ENCODE measurements at places on chromosomes 13 and 19. TPM values are rescaled to one million over a fixed set of nuclear protein-coding genes. Genes with fewer than 3 reads are reported as not detected.

- no peak for DNase-seq
Observed at GRCh38 chr13:98688373-98688772, 64.1 kb downstream of the SLC15A1 start.

DNA sequence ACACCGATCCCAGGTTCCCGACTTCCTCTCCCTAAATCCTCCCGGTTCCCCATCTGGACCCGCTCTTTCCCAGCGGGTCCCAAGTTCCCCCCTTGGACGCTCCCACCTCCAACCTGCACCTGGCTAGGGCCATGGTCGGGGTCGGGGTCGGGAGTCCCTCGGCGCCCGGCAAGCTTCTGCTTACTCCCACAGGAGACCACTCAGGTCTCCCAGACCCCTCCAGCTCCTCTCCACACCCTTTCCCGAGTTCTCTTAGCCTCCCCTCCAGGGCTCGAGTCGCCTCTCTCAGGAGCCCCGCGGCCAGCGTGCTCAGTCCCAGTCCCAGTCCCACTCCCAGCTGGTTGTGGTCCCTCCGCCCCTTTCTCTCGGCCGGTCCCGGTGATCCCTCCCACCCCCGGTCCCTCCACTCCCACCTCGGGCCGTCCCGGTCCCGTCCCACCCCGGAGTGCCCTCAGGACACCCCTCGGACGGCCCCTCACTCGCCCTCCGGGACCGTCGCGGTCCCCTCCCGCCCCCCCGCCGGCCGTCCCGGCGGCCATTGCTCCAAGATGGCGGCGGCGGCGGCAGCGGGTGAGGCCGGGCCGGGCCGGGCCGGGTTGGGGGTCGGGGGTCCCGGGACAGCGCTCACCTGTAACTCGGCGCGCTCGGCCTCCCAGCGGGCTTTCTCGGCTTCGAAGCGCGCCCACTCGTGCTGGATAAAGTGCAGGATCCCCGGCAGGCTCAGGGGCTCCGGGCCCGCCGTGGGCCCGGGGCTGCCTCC, at the start of gene FKRP:
FKRP (plus strand) TSS at position 537 of the 760 bp plus-strand sequence. CDS start 9,394 bp downstream, outside the sequence.
- DNase-seq: peak; percentile 86

Gene UBE2L5
- not detected for total RNA-seq

- no peak for DNase-seq
Observed at GRCh38 chr13:99153219-99153618, 47.4 kb upstream of the UBAC2 start.

Gene UBA52
- 2,215 TPM for total RNA-seq

- no peak for DNase-seq
Observed at GRCh38 chr13:45101327-45102018, 18.8 kb upstream of the GTF2F2 start.

Gene SLC6A16
- total RNA-seq: 0.95 TPM

Gene FAM83E
- 1.3 TPM for total RNA-seq

GRCh38 chr13:22082437-22083100, 411.7 kb downstream of the FGF9 start:
- no peak for DNase-seq

Gene F2RL3
- 27.6 TPM for total RNA-seq

Data from K562 (cell line).